ENCODE measurements at places on chromosomes 7 and 10.

DNA sequence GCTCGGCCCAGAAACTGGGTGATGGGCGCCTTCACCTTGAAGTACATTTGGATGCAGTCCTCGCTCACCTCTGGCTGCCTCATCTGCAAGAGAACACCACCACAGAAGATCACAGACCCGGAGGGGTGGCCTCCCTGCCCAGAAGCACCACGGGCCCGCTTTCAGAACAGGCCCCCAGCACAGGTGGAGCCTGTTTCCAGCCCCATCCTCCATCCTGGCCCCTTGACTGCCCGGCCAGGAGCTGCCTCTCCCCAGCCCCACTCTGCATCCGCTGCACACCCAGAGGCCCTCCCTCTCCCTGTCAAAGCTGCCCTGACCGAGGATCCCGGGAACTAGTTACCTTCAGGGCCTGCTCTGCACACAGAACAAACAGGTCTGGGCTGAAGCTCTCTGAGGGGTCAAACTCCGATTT is 724 bp downstream of the CFAP46 start:
- DNase-seq: no peak

DNA sequence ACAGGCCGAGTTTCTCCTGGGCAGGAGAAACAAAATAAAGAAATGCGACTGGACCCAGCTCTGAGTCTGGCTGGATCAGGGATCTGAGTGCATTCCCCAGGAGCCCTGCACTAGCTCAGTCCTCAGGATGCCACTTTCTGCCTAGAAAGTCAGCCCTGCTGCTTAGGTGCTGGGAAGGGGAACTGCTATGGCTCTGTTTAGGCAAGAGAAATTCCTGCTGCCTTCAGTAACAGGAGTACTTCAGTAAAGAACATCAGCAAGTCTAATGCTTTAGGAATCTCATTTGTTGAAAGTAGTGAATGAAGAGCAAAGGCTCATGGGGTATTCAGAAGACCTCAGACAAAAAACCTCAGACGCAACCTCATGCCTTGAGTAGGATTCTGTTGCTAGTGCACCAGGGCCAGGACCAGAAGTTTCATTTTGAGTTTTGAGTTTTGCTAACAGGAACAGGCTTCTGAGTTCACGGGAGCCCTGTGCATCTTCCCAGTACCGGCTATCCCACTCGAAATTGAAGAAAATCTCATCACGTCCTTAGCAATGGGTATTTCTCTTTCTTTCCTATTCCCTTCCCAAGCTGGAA is 170.8 kb upstream of the CDCA7L start:
- DNase-seq: no peak

DNA sequence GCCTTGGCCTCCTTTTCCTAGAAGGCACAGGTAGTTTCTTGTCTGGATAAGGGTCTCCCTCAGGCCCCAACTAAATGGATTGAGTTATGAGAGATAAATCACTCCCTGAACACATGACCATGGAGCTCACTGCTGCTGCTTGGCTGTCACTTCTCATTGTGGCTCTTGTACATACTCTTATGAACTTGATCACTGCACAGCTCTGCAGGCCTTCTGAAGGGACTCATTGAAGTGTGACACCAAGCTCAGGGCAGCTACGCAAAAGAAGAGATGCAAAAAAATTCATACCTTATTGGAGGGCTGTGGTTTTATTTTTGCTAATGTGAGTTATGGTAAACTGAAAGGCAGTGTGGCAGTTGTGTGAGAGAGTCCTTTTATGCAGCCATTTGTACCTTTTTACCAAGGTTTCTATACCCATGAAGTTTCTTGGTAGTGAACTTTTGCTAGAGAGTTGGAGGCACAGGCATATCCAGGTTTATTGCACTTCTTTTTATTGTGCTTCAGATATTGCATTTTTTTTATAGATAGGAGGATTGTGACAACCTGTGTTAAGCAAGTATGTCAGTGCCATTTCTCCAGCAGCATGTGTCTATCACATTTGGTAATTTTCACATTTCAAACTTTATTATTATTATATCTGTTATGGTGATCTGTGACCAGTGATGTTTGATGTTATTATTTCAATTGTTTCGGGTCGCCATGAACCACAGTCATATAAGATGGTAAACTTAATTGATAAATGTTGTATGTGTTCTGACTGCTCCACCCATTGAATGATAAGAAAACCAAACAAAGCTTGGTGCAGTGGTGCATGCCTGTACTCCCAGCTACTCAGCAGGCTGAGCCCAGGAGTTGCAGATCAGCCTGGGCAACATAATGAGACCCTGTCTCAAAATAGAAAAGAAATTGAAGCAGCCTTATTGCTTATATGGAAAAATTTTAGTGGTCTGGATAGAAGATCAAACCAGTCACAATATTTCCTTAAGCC is 100.6 kb downstream of the LRRC4 start:
- DNase-seq: no peak

DNA sequence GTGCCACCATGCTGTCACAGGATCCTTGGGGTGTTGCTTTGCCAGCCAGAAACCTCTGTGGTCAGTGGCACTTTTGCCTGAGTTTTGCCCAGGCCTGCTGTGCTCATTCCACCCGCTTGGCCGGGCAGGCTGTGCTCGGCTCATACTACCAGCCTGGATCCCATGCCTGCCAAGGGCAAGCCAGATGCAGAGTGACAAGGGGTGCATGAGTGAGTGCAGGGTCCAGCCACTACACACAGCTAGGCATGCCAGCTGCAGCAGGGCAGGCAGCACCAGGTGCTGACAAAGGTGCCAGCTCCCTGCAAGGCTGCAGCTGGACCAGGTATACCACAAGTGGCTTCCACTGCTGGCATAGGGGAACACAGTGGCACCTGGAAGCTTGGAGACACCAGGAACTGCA is 28.6 kb downstream of the C10orf67 start:
- DNase-seq: no peak

DNA sequence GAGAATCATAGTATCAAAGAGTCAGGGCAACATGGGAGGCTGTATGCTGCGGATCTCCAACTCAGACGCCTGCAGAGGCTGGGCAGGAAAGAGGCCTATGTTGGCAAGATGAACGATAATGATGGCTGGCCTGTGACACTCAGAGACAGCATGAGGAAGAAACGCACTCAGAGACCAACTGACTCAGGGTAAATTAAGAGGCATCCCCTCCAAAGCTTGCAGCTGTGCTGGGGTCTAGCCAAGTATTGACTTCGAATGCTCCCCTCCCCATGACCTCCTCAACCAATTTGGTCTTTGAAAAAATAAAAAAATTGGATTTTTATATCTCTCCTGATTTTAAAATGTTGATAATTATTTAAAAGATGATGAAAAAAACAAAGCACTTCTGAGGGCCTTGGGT is 718.9 kb downstream of the GRID1 start:
- no peak for DNase-seq

DNA sequence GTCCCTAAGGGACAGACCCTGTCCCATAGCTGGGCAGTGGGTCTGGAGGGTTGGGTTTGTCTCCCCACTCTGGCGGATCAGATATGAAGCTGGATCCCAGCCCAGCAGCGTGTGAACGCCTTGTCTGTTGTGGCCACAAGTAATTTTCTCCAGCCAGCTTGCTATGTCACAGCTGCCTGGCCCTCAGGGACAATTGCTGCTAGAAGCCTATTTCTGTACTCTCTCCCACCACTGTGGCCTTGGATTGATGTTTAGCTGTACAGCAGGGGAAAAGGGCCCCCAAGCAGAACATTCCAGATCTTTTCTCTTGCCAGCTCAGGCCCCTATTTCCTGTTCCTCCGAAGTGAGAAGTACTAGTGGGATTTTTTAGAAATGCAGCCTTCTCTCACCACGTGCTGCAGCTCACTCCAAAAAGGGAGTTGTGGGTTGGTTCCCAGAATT is 53.5 kb upstream of the WAC start:
- DNase-seq: no peak

GRCh38 chr7:120961638-120962173 is 11.1 kb downstream of the ING3 start:
- DNase-seq: no peak

- DNase-seq: no peak
Measured at GRCh38 chr7:44155191-44156185, 14.4 kb upstream of the MYL7 start.
